H1 (cell line): ENCODE measurements at places on chromosomes 16 and 17. TPM values are rescaled to one million over a fixed set of nuclear protein-coding genes. Genes with fewer than 3 reads are reported as not detected.

GRCh38 chr17:69912805-69913204, 162.2 kb upstream of the KCNJ16 start:
- DNase-seq, result no peak

- no peak for DNase-seq
Observed at GRCh38 chr17:42514279-42514678, 21.8 kb upstream of the NAGLU start.

- no peak for DNase-seq
Observed at GRCh38 chr16:78290872-78291591, 191.6 kb downstream of the WWOX start.

GRCh38 chr17:19363114-19363438, 553 bp upstream of the B9D1 start:
- DNase-seq, result no peak

- DNase-seq, result no peak
Observed at GRCh38 chr17:77778636-77779489, 179.6 kb upstream of the TNRC6C start.

- no peak for DNase-seq
Observed at GRCh38 chr17:47686276-47686635, 7.7 kb upstream of the TBKBP1 start.

- no peak for DNase-seq
Observed at GRCh38 chr16:65843941-65844340, 522.5 kb upstream of the CDH5 start.

KLHL10 gene
- 0.14 and 0.26 TPM in 2 replicates for polyA plus RNA-seq

DNA sequence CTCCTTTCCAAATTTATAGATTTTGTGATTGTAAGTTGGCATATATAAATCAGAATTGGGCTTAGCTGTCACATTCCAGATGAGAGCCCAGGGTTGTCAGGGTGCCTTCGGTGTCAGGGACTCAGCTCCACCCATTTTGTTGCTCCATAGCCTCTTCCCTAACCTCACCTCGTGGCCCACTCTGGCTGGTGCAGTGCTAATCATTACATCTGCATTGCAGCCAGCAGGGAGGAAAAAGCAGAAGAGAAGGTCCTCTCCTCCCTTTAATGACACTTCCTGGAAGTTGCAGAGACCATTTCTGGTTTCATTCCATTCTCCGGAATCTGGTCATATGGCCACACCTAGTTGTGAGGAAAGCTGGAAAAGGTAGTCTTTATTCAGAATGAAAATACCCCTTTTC, 113.3 kb downstream of the CCT6B start:
- DNase-seq, result no peak

KRT15 gene
- 0.09 and 0.11 TPM in 2 replicates for polyA plus RNA-seq

DNA sequence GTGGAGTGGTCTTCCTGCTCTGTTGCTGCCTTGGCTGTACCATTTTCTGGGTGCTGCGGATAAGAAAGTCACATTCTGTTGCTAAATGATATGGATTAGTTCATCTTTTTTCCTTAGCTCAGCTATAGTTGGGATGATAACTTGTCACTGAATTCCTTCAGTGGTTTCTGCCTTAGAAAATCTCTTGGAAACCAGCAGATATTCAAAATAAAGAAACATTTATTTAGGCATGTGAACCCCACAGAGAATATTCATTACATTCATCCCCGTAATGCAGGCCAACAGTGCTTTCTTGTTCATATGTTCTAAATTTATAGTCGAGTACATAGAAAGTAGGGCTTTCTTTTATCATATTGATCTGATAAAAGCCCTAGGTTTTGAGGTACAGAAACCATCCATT, 151.3 kb downstream of the CYB561 start:
- DNase-seq, result no peak

RMI2 gene
- 47.9 and 58.2 TPM in 2 replicates for polyA plus RNA-seq

TBC1D3D gene
- polyA plus RNA-seq, result 0.06 TPM in 1 of 2 replicates, not detected in the other

BEAN1 gene
- polyA plus RNA-seq, result 0.05 and 0.08 TPM in 2 replicates

DNA sequence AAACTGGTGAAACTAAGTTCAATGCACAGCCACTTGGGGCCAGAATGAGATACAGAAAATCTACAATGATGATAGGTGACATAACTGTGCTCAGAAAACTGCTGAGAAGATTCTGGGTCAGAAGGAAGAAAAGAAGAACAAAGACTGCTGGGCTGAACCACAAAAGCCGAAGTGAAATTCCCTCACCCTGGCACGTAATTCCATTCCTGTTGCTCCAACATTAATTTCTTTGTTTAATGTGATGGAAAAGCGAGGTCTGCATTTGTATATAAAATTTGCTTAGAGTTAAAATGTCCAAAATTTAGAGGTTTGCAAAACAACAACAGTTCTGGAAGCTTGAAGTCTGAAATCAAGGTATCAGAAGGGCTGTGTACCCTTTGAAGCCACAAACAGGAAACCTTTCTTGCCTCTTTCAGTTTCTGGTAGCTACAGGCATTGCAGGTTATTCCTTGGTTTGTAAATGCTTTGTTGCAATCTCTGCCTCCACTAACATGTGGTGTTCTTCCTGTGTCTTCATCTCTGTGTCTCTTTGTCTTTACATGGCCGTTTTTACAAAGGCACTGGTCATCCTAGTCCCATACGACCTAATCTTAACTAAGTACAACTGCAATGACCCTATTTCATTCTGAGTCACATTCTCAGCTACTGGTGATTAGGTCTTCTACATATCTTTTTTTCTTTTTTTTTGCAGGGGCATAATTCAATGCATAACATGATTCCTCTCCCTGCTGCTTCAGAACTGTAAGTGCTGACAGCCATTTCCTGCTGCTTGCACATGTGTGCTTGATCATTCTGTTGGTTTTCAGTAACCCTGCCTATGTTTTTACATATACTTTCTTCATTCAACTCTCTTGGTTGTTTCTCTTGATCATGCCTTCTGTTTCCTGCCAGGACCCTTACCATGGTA, 603.0 kb upstream of the CDH8 start:
- DNase-seq, result no peak

DNA sequence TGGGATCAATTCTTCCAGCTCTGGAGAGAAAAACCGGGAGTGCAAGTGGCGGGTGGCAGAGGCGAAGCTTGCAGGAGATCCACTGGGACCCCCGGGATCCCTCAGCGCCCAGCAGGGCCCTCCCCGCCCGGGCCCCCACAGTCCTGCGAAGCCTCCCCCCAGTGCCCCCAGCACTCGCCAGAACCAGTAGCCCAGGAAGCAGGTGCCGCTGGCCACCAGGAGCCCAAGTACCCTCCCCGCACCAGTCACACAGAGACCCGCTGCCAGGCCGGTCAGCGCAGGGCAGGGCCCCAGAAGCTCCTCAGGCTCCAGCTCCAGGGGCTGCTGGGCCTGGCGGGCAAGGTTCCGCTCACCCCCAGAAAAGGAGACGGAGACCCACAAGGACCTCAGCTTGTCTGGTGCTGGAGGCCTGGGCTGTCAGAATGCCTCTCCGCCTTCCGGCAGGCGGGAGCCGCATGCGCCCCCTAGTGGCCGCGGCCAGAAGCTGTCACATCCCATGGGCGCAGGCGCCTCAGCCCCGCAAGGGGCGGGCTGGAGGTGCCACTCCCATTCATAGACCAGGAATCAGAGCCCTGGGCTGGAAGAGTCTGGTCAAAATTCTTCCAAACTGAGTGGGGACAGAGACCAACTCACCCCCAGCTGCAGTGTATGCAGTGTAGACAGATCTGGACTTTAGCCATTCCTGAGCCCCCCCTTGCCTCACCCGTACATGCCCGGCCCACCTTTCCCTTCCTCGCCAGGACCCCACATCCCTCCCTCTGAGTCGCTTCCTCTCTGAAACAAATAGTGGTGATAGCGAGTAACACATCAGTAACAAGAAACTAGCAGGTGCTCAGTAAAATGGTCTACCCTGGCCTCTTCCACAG, 1002.3 kb downstream of the KCNJ18 start:
- peak; percentile 48 for DNase-seq

TBC1D3H gene
- polyA plus RNA-seq, result not detected in 2 replicates

DNA sequence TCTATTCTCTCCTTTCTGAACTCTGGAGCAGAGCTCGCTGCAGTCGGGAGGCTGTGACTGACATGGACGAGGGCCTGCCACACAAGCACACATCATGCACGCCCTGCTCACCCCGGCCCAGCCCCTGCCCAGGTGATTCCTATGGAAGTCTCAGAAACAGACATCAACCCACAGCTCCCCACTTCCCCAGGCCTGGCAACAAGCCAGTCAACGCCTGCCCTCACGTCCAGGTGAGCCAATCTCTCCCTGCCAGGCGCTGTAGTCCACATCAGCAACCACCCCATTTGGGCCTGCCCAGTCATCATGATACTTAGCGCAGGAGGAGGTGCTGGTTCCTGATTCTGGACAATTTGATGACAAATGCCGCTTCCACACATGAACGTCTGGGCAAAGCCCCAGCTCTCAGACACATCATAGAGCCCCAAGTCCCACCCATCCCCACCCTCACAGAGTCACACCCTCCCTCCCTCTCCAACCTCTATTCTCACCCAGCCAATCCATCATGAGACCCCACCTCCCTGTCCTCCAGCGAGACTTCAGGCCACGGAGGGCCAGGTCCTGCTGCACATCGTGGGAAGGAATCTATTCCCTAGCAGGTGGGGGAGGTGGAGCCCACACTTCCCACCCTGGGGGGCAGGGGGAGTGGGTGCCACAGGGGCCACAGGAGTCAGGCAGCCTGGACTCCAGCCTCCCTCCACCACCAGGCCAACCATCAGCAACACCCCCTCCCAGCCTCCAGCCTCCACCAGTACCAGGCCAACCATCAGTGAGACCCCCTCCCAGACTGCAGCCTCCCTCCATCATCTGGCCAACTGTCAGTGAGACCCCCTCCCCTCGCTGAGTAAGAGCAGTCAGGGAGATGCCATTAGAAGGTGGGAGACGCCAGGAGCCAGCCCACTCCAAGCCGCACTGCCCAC, 33.7 kb upstream of the GSG1L start:
- no peak for DNase-seq

GRCh38 chr16:2905988-2906387, 5.7 kb upstream of the FLYWCH1 start:
- no peak for DNase-seq

- DNase-seq, result no peak
Observed at GRCh38 chr16:6728381-6728780, 604.3 kb upstream of the RBFOX1 start.

DNA sequence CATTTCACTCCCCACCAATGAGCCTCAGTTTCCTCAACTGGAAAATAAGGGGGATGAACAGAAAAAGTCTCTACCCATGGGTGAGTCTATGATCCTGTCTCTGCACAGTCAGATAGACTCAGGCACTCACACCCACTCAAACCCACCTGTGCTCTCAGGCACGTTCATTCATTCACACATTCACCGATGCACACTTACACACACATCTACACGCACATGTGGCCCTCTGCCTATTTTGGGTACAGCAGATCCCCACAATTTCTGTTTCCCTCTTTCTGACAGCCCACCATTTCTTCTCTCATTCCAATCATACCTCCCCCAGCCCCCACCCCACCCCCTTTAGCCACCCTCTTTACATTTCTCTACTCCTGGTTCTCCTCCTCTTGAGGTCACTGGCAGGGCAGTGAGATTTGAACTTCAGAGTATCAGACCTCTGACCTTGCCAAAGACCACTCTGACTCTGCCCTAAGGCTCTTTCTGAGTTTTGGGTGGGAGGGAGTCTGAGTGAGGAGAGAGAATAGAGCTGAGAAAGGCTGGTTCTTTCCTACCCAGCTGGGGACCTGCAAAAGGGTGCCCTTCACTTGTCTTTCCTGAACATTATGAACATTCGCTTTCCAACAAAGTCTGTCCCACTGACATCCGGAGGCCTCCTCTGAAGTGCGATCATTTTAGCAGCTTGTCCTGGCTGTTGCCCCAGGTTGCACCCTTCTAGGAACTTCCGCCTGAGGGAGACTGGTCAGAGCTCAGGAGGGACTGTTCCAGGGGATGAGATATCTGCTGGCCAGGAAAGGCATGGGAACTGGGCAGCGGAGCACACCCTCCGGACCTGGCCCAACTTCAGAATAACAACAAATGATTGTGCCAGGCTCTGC, 10.1 kb upstream of the COL1A1 start:
- DNase-seq, result no peak

GRCh38 chr16:820748-821147, 20.2 kb upstream of the GNG13 start:
- DNase-seq, result no peak

DNA sequence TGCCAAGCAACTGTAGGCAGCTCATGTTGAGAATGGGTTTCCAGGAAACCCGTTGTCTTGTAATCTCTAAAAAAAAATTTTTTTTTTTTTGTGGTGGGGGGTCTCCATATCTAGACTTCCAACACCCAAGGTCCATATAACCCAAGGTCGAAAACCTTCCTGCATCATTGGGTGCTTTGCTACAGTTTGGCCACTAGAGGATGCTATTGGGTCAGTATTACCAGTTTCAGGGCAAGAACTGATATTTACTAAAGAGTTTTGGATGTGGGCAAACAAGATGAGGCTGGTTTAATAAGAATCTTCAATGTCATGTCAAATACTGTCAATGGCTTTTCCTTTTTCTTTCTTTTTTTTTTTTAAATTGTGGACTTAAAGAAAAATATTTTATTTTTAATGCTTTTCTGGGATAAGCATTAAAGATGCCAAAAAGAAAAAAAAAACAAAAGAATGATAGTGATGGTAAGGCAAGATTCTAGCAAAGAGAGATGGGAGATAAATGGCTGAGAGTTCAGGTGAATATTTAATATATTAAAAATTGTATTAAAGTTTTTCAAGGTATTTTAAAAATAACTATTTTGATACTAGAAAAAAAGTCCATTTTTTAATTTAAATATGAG, 62.2 kb downstream of the DHRS7C start:
- DNase-seq, result no peak

DNA sequence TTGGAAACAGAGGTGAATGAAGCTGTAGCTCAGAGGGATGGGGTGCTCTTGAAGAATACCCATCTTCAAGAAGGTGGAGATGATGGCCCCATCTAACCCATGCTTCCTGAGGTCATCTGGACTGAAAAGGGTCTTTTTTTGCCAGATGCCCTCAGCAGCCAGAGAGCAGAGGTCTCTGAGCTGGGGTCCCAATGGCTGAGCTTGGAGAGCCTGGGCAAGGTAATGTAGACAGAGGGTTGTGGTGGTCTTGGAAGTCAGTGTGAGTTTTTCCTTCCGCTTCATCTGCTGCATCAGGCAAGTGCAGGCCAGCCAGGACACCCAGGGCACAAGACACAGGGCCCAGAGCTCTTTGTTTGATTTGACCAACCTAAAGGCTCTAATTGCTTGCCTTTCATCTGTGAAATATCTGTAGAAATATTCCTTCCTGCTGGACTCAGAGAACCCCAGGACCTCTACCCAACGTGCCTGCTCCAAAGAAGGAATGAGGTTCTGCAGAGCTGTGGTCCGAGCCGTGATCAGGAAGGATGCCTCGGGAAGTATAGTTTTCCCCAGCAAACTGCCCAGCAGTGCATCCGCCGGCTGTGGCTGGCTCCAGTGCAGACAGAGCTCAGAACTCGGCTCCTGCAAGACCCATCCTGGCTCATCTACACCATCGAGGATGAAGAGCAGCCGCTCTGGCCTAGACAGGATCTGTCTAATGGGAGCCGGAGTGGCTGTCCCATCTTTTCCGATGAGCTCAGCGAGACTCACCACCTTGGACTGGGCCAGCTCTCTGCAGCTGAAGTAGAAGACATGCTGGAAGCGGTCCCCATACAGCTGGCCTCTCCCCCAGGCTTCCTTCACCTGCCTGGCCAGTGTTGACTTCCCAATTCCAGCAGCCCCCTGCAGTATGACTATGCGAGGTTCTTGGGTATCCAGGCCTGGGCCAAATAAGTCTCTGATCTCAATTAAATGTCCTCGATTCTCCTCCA, 25.2 kb downstream of the NLRP1 start:
- no peak for DNase-seq
